ENCODE measurements at places on chromosomes 12 and 14.

DNA sequence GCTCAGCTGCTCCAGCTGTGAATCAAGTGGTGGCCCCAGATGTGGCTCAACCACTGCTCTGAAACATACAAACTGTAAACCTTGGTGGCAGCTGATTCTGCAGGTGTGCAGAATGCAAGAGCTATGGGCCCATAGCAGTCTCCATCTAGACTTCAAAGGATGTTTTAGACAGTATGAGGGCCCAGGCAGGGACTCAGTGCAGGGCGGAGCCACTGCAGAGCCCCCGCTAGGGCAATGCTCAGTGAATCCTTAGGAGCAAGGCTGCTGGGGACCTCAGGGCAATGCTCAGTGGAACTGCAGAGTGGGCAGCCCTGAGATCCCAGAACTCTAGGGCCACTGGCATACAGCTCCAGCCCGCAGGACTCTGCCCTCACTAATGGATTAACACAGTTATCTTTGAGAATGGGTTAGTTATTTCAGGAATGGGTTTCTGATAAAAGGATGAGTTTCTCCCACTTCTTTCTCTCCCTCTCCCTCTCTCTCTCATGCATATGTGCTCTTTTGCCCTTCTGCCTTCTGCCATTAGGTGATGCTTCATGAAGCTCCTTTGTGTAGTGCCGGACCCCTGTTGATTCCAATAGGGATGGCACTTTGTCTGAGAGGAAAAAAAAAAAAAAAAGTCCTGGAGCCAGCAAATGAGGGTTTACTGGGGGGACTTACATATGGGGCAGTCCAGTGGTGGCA is 48.4 kb upstream of the JDP2 start:
- no peak for DNase-seq

DNA sequence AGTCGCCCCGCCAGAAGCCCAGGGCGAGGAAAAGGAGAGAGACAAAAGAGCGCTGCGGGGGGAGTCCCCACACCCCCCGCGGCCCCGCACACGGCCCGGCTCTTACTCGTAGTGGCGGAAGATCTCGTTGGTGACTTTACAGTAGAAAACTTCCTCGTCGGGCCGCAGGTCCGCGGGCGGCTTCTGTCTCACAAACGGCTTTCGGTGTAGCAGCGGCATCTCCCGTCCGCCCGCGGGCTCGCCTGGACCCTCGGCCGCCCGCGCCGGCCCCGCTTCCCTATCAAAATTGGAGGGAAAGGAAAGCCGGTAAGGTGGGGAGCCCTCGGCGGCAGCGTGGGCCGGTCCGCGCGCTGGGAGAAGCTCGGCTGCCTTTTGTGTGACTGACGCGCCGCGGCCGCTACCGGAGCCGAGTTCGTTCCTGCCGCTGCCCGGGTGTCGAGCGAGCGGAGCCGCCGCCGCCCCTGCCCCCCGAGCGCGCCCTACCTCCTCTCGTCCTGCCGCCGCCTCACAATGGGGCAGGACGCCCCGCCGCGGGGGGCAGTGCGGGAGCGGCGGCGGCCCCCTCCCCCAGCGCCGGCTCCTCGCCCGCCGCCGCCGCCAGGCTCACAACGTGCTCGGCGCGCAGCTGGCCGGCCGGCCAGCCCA is 652 bp downstream of the BAZ1A start:
- DNase-seq, result peak; percentile 79

DNA sequence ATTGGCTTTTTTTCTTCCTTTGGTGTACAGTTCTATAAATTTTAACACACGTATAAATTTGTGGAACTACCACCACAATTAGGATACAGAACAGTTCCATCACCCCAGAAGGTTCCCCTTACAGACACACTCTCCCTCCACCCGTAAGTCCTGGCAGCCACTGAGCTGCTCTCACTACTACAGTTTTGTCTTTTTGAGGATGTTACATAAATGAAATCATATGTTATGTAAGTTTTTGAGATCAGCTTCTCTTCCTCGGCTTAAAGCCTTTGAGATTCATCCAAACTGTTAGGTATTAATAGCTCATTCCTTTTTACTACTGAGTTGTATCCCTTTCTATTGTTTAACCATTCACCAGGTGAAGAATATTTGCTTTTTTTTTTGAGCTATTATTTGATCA is 74.3 kb upstream of the SLC24A4 start:
- no peak for DNase-seq

- DNase-seq, result no peak
Observed at GRCh38 chr14:72574715-72575114, 319.2 kb downstream of the DPF3 start.

- no peak for DNase-seq
Observed at GRCh38 chr12:6202304-6202703, 2.1 kb downstream of the CD9 start.

GRCh38 chr14:43855556-43855955 is 651.5 kb downstream of the FSCB start:
- DNase-seq, result no peak

DNA sequence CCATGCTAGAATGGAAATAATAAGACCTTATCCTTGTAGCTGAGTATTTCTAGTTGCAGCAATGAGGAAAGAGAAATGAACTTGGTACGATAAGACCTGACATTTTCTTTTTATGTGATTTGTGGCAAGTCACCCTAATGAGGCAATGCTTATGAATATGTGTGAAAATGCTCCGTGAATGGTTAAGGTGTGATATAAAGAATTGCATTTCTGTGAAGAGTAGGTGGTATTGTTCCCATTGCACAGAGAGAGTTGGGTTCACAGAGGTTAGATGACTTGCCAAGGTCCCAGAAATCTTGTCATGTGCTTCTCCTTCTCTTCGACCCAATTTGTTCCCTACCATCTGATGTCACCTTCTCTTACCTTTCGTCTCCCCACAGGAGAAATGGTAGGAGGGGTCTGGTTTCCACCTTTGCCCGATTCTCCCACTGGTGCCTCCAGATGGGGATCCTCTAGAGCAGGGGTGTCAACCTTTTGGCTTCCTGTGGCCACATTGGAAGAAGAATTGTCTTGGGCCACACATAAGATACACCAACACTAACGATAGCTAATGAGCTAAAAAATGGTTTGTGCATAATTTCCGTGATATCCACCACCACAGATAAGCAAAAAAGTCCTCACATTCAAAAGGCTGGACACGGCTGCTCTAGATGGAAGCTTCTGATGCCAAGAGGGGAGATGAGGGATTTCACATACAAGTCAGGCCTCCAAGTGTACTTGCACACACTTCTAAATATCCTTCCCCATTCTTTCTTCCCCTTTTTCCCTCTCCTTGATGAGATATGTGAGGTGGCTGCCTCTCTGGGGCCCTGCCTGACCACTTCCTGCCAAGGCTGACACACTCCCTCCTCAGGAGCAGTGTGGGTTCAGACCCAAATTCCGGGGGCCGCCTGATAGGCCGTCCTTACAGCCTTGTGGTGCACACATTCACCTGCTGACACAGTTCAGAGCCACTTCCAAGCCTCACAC is 96.1 kb downstream of the PLXNC1 start:
- no peak for DNase-seq

DNA sequence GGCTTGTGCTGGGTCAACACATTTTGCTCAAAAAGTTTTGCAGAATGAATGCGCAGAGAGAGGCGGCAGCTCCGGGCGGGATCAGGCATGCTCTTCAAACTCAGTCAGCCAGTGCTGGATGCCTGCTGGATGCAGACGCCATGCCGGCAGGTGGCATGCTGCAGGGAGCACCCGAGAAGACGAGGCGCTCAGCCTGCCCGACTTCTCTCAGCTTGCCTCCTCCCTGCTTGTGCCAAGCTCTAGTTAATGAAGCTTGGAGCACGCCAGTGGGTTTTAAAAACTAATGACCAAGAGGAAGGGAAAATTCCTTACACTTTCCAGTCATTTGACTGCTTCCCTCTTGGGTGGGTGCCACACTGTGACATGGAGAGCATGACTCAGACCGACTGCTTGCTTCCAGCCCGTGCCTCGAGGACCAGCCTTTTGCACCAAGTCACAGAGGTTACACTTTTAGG is 39.8 kb downstream of the SLC24A4 start:
- peak; percentile 41 for DNase-seq

GRCh38 chr12:55548756-55549155 is 646 bp upstream of the OR6C4 start:
- no peak for DNase-seq

GRCh38 chr14:100761481-100761880 is 34.8 kb downstream of the DLK1 start:
- DNase-seq, result no peak

DNA sequence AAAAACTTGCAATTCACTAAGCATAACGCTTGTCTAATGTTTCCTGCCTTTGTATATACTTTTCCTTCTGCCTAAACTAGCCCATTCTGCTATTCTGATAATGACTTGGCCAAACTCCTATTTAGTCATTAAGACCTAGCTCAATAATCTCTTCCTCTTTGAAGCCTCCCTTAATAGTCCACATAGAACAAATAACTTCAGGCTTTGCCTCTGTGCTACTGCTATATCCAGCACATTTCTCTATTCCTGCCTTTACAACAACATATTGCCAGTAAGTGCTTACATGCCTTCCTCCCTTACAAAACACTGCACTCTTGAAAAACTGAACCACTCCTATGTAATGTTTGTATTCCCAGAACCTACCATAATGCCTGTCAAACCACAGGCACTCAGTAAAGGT is 13.8 kb downstream of the PRICKLE1 start:
- no peak for DNase-seq

GRCh38 chr14:61385002-61385685 is 63.8 kb downstream of the PRKCH start:
- no peak for DNase-seq

- DNase-seq, result no peak
Observed at GRCh38 chr12:121762269-121762668, 31.2 kb downstream of the RHOF start.

DNA sequence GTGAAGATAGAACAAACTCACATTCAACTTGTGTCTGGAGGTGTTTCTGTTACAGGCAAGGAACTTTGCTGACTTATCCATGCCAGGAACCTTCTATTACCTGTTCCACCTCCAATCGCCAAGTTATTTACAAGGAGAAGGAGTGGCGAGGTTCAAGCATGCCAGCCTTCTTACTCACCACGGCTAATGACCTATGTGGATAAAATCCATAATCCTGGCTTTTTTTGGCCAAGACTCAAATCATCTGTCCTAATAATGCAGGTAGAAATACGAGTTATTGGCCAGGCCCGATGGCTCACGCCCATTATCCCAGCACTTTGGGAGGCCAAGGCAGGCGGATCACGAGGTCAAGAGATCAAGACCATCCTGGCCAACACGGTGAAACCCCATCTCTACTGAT is 241.6 kb downstream of the TMEM132D start:
- DNase-seq, result no peak

- no peak for DNase-seq
Observed at GRCh38 chr12:25200703-25201102, 5.7 kb downstream of the ETFRF1 start.

DNA sequence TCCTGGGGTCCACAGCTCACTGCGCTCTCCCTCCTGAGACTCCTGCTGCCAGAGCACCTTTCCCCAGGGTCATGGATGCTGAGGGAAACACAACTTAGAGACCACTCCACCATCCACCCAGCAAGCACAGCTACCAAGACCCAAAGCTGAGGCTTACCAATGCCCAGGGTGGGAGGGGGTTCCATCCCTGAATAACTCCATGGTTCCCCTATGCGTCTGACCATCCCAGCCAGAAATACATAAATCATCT is 36.3 kb downstream of the DAD1 start:
- DNase-seq, result peak; percentile 42

- no peak for DNase-seq
Observed at GRCh38 chr12:34051486-34051885, 29.2 kb downstream of the ALG10 start.

GRCh38 chr12:74818412-74818811 is 280.8 kb downstream of the ATXN7L3B start:
- DNase-seq, result no peak

- no peak for DNase-seq
Observed at GRCh38 chr12:48973941-48974673, 2.6 kb upstream of the WNT10B start.

- DNase-seq, result no peak
Observed at GRCh38 chr12:104823985-104824461, 134.1 kb downstream of the SLC41A2 start.

GRCh38 chr14:29806124-29806517 is 121.5 kb downstream of the PRKD1 start:
- no peak for DNase-seq

GRCh38 chr12:91870872-91871707 is 274.6 kb downstream of the BTG1 start:
- DNase-seq, result no peak

- DNase-seq, result no peak
Observed at GRCh38 chr14:47346849-47347248, 328.6 kb downstream of the MDGA2 start.

DNA sequence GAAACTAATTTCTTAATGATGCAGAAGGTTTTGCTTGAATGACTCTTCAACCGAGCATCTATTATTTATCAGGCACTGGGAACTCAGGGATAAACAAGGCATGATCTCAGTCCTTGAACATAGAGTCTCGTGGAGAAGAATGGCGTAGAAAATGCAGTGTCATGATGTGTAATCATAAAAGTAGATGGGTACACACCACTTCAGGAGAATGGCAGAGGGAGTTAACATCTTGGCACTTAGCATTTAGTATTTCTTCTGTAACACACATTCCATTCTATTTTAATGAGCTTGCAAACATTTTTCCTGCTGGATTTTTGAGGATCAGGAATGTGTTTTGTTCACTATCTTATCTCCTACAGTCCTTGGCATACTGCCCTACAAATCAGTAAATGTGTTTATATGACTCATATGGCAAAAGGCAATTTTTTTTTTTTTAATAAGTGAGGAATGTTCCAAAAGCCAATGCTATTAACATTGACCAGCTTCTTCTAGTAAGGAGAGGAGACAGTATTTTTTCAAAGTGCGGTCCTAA is 3.8 kb downstream of the TXNRD1 start:
- no peak for DNase-seq

- DNase-seq, result no peak
Observed at GRCh38 chr12:77590306-77590705, 240.4 kb upstream of the NAV3 start.

DNA sequence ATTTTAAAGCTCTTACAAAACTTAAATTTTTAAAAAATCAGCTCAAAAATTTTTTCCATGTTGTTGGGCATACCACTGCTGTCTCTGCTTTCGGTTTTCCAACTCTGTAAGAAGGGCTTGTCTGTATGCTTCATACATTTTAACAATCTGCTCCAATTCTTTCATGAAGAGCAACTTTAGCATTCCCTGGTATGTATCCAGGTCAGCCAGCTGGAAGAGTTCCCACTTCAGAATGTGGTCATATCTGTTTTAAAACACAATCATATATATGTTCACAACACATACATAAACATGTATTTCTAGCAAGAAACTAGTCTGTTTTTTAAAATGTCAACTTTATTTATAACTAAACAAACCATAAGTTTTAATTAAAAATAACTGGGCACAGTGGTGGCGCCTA is 33.0 kb downstream of the SAV1 start:
- DNase-seq, result no peak

DNA sequence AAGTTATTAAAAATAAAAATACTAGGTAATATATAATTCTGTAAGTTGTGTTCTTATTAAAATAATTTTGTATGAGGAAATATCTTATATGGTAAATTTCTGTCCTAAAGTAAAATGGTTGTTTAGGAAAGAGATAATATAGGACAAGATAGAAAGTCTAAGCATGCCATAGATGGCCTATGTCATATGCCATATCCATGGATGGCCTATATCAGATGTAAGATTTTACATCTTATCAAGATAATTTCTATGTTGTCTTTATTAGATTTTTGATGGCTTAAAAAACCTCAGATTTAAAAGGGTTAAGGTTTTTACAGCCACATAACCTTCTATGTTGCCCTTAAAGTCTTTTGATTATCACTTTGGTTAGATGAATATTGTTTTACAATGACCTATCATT is 52.6 kb downstream of the CATSPERB start:
- no peak for DNase-seq

- DNase-seq, result peak; percentile 61
Observed at GRCh38 chr14:74502236-74503019, 8.9 kb downstream of the ISCA2 start.

- no peak for DNase-seq
Observed at GRCh38 chr12:108853426-108853825, 4.0 kb downstream of the SSH1 start.

Data from ascending aorta (tissue), 2 donors.